ENCODE measurements at places on chromosomes 3 and 15.

DNA sequence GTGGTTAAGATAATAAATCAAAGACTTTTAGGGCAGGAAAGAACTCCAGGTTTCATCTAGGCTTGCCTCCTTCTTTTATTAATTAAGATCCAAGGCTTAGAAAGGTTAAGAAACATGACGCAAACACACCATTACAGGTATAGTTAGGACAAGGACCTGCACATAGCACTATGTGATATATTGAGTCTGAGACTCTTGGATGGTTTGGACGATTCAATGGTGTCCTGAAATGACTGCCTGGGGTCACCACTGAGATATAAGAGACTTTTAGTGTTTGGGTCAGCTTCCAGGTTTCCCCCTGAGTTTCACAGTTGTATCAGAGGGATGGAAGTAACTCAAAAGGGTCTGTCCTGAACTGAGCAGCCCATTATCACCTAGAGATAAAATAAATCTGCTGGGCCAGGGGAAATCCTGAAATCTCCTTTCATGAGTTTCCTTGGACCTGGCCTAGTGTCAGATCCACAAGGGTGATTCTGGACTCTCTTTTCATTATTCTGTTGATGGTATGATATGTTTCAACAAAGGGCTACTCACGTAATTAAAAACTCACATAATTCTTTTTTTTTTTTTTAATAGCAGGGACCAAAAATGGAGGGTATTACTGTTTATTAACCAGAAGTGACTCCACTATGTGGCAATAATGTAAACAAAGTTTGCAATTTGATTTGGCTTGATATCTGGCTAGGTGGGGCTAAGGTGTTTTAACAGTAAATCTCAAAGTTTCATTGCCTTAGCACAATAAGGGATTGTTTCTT lies 55.6 kb upstream of the ADGRG7 start:
- DNase-seq: no peak

DNA sequence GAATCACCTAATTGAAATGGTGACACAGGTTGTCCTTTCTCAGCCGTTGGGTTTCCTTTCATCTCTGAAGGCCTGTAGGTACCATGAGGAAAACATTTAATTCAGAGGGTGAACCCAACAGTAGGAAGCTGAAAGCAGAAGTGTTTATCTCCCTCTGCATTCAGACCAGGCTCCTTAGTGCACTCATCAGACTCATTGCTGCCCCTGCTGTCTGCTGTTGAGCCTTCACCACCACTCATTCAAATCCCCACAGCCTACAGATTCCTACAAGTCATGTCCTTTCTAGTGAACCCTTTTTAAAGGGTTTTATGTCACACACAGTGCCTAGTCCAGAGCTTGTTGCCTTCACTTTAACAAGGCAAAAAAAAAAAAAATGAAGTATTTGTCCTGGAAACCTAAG lies 13.4 kb downstream of the WDR48 start:
- DNase-seq: no peak

- DNase-seq: no peak
These were observed 4.9 kb downstream of the HACD3 start for GRCh38 chr15:65535192-65535591.

DNA sequence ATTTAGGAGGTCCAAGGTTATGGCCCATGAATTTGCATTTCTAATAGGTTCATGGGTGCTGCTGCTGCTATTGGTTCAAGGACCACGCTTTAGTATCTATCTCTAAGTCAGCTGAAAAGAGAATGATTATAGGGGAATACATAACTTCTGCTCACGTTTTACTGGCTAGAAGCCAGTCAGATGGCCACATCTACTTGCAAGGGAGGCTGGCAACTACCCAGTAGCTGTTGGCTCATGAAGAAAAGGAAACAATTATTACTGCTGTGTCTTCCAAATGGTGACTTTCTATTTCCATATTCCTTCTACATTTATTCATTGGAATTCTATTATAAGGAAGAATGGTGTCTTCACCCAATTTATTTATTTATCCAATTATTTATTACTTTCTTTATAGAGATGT lies 54.2 kb downstream of the SLC25A36 start:
- no peak for DNase-seq

- DNase-seq: no peak
These were observed 62.5 kb upstream of the C15orf61 start for GRCh38 chr15:67458331-67459029.

DNA sequence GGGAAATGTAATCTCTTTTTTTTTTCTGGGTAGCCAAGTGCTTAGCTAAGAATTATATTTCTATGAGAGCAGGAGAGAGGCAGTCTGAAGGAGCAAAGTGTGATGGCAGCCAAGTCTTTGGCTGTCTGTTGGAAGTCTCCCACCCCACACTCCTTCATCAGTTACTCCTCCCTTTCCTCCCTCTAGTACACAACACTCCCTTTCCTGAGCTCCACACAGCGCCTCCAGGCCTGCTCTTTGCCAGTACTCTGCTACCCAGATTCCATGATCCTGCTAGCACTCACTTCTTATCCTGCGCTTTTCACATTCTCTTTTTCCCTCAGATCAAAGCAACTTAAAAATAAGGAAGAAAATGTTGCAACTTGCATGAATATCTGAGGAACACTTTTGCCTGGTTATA lies 37.4 kb upstream of the SNRK start:
- no peak for DNase-seq

DNA sequence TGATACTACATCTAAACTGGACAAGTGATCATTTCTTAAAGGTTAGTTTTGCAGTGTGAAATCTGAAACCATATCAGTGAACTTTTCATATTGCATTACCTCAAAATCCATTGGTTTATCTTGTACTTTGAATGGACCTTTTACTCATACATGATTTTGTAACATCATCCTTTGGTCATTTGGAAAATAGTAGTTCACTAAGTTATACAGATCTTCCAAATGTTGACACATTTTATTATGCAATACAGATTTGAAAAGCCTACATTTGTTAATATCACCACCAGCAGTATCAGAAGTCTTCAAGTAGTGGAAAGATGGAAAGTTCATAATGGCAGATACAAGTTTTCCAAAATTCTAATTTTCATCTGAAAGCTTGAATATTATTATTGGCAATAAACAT lies 64.0 kb upstream of the CDV3 start:
- no peak for DNase-seq

DNA sequence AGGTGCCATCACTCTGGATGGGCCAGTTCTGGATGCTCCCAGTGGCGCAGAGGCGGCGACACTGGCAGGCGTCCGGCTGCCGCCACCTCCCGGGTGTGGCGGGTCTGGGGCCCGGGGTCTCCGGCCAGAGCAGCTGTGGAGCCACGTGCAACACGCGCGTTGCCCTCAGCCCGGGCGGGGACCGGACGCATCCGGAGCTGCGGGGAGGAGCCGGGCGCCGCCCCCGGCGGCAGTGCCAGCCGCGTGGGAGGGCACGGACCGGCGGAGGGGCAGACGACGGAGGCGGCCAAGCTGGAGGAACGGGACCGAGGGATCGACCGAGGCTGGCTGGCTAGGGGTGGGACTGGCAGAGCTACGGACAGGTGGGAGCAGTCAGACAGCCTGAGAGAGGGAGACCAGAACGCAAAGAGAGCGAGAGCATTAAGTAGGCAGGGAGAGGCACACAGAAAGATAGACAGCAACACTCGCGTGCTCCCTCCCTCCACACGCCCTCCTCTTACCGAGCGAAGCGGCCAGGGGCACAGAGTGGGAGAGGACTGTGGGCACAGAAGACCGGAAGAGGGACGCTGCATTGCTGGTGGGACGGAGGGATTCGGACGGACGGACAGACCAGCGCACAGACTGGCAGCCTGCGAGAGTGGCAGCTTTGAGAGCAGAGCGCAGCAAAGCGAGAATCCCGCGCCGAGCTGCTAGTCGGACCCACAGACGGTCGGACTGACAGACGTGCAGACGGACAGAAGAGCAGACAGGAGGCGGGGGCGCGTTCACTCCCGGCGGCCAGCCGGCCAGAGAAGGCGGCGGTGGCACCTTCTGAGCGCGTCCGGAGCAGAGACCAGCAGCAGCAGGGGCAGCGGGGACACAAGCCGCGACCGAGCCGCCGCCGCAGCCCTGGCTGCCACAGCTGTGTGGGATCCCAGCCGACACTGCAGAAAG lies at the start of gene ARPP21:
ARPP21 (plus strand) TSS at position 272 of the 933 bp plus-strand sequence. CDS start 42,227 bp downstream, outside the sequence.
- DNase-seq: no peak

DNA sequence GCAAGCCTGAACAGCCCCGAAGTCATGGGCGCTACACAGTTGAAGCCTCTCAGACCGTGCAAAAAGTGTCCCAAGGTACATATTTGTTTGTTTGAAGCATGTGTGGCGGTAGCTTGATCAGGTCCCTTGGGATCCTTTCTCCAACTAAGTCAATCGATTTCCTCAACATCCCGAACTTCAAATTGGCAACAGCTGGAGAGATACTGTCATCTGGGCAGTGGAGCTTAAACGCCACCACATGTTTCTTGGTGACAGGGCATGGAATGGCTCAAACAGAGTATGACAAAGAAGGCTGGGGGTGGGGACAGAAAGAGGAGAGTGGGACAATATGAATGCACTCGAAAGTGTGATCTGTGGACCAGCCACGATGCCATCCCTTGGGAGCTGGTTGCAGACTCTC lies 84.9 kb upstream of the PSMD6 start:
- DNase-seq: no peak

DNA sequence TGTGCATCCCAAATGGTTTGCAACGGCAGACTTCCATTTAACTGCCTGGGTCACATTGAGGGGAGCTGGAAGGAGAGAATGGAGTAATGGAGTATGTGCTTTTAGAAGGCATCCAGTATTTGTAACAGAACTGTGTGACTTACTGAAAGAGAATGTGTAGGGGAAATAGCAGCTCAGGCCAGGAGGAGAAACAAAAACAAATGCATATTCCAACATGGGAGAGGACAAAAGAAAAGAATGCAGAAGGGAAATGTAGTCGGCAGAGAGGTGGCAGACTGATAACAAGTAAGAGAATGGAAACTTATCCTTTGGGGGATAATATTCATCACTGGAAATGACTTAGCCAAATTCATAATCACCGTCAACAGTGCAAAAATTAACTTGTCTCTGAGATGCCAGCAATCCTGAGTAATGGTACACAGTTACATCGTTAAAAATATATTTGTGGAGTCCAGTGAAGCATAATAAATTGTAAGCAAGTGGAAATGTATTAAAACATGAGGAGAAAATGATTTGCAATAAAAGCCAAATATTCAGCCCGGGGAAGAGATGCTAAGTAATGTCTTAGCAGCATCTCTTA lies 294.9 kb upstream of the SGO1 start:
- DNase-seq: no peak

GRCh38 chr3:100131241-100131640 lies 16.9 kb upstream of the FILIP1L start:
- DNase-seq: no peak

- DNase-seq: no peak
These were observed 114.2 kb downstream of the SMAD6 start for GRCh38 chr15:66816201-66816600.

- no peak for DNase-seq
These were observed 367.4 kb downstream of the IL20RB start for GRCh38 chr3:137325170-137325569.

GRCh38 chr3:65993134-65993900 lies 45.4 kb downstream of the MAGI1 start:
- DNase-seq: no peak

DNA sequence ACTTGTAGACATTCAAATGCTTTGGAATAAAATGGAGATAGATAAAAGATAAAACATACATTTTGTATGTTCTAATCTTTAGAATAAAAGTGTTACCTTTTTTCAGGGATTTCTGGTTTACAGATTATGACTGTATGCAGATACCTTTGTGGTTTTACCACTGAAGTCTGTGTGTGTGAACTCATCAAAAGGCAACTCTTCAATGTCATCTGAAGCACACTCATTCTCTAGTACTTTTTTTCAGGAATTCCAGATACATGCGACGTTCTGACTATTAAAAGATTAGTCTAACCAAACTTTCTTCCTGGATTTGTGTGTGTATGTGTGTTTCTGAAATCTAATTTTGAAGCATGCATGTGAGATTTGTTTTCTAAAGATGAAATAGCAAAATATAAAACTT lies 188.6 kb downstream of the NLGN1 start:
- DNase-seq: no peak

DNA sequence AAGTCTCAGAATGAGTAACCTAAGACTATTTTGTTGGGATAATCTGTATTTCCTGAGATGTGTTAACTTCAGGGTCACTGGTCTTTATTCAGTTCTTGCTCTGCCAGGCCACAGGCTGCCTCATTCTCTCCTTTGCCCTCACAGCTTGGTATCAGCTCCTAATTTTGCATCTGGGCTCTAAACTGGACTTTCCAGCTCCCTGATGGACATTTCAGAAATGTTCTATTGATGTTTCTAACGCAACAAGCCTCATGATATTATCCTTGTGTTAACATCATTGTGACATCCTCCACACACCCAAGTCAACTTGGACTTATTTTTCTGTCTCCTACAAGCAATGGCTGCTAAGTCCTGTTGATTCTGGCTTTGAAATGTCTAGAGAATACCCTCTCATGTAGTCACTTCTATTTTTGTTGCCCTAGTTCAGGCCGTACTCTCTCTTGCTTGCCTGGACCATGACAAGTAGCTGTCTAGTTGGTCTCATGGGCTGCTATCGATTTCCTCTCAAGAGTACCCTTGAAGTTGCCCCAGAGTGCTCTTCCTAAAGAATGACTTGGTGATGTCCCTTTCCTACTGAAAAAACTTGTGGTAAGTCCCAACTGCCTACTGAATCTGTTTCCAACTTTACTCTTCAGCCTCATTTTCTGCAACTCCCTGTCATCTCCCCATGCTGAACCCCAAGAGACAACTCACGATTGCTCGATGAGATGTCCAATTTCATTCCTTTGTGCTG lies 52.7 kb downstream of the CHST2 start:
- no peak for DNase-seq

DNA sequence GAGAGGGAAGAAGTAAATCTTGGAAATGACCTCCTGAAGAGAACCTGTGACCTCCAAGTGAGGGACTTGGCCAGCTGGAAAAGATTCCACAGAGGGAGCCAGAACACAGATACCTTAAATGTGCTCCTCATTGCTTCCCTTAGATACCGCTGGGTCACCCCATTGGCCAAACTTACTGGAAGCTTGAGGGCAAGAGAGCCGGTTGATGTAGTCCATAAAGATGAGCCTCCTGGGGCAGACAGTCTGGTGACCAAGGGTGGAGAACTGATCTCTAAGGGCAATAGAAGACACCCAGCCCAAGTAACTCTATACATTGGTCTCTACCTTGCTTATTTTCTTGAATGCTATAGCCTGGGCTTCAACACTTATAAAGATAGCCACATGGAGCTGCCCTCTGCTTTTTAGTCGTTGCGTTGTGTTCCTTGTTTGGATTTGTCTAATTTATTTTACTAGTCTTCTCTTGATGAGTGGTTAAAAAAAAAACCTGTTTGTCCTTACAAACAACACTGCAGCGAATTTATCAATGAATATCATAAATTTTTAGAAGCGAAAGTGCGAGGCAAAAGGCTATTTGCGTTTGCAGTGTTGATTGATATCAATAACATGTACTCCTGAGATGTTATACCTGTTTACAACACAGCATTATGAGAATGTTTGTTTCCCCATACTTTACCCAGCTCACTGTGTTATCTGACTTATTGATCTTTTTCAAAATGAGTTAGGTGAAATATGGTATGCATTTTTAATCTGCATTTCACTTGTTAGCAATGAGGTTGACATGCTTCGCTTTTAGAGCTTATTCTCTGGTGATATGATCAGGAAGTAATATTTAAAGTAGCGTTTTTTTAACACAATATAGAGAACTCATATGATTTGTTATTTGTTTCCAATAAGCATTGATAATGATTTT lies 31.2 kb downstream of the TGFBR2 start:
- DNase-seq: no peak

- DNase-seq: no peak
These were observed 84.9 kb downstream of the EPHB1 start for GRCh38 chr3:134879990-134880389.

Measured in CD8-positive, alpha-beta memory T cell (primary cell).